ENCODE measurements at places on chromosomes 13 and 19.

DNA sequence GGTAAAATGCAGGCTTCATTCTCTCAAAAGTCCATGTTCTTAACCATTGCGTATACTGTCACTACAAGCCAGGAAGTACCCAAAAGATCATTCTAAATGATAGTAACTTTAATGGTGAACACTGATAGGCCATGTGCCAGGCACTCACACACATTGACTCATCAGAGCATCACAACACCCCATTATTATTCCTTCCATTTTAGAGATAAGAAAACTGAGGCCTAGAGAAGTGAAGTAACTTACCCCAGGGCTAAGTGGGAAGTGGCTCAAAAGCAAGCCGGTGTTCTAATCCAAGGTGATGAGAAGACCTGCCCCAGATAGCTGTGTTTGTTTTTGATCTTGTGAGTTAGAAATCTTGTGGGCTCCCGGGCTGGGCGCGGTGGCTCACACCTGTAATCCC is 1.4 kb upstream of the PHLDB3 start:
- H3K27me3 ChIP-seq, result no peaks in the 10 kb centered on the region
- H3K36me3 ChIP-seq, result peaks cover 33% of the 10 kb centered on the region
- peaks cover 20% of the 10 kb centered on the region for H3K4me1 ChIP-seq

DNA sequence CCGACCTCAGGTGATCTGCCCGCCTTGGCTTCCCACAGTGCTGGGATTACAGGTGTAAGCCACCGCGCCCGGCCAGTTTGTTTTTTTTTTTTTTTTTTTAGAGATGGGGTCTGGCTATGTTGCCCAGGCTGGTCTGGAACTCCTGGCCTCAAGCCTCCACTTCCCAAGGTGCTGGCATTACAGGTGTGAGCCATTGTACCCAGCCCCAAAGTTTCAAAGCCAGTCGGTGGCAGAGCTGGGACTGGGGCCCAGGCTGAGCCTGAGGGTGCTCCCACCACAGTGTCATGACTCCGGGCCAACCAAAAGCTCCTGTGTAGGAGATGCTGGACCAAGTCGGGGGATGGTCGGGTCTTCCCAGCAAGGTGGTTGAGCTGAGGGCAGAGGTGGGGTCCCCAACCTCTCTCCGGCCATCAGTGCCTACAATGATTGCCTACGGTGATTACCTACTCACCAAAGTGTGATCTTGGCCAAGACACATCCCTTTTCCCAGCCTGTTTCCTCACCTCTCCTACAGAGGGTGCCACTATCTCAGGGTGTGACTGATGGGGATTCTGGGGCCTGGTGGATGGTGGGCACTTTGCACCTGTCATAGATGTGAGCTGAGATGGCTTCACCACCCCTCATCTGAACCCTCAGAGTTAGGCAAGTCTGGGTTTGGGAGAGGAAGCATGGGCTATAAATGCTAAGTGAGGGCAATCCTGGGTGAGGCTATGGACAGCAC is 5.9 kb upstream of the SAMD1 start:
- peaks cover 42% of the 10 kb centered on the region for H3K36me3 ChIP-seq
- H3K27ac ChIP-seq, result no peak overlapping the region
- DNase-seq, result no peak
- H3K27me3 ChIP-seq, result no peaks in the 10 kb centered on the region
- peaks cover 7% of the 10 kb centered on the region for H3K4me1 ChIP-seq
- no peak overlapping the region for H3K4me3 ChIP-seq

- H3K27me3 ChIP-seq, result no peaks in the 10 kb centered on the region
- no peak overlapping the region for H3K27ac ChIP-seq
- no peaks in the 10 kb centered on the region for H3K36me3 ChIP-seq
- no peak for DNase-seq
- H3K4me3 ChIP-seq, result no peak overlapping the region
These were observed 80.3 kb upstream of the KLHL1 start for GRCh38 chr13:70188567-70188966.

- no peaks in the 10 kb centered on the region for H3K36me3 ChIP-seq
- DNase-seq, result no peak
- H3K4me1 ChIP-seq, result no peaks in the 10 kb centered on the region
- no peak overlapping the region for H3K27ac ChIP-seq
These were observed 168.2 kb downstream of the TEX29 start for GRCh38 chr13:111488486-111489132.

DNA sequence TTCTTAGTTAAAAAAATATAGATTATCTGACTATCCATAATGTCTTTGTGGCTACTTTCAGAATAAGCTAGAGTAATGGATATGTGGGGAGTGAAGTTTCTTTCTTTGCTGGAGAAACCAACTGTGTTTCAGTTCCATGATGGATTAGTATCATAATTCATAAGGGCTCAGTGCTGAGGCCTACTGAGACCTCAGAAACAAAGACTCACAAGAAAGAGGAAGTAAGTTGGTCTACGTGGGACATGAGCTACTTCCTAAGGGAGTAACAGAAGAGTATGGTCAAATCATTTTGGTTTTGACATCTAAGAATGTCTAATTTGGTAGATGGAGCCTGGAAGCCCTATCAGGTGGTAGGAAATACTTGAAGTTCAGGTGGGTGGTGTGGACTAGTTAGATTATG is 99.0 kb upstream of the HTR2A start:
- H3K4me1 ChIP-seq, result no peaks in the 10 kb centered on the region
- H3K4me3 ChIP-seq, result no peak overlapping the region
- DNase-seq, result no peak
- H3K27me3 ChIP-seq, result no peaks in the 10 kb centered on the region
- no peaks in the 10 kb centered on the region for H3K36me3 ChIP-seq
- H3K27ac ChIP-seq, result no peak overlapping the region

GRCh38 chr13:98731925-98732324 is 20.5 kb downstream of the SLC15A1 start:
- H3K4me1 ChIP-seq, result no peaks in the 10 kb centered on the region
- no peak overlapping the region for H3K4me3 ChIP-seq
- no peak for DNase-seq
- no peaks in the 10 kb centered on the region for H3K27me3 ChIP-seq
- no peaks in the 10 kb centered on the region for H3K36me3 ChIP-seq
- H3K27ac ChIP-seq, result no peak overlapping the region

DNA sequence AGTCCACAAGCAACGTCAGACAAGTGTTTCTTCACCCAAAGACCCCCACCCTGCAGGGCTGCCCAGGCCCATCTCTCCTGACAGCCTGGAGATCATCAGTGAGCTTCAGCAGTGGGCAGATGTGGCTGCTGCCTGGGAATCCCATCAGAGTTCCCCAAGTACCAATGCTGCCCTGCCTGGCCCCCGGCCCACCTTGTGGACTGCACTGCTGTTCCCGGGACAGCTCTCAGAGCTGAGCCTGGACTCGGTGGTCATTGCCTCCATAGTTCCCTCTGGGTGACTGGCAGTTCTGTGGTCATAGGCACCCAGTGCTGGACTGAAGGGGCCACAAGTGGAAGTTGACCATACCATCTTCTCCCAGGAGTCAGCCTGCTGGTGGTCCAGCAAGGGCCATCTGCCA is 24.5 kb upstream of the ZNF492 start:
- DNase-seq, result no peak
- no peak overlapping the region for H3K27ac ChIP-seq
- no peaks in the 10 kb centered on the region for H3K4me1 ChIP-seq
- H3K4me3 ChIP-seq, result no peak overlapping the region

DNA sequence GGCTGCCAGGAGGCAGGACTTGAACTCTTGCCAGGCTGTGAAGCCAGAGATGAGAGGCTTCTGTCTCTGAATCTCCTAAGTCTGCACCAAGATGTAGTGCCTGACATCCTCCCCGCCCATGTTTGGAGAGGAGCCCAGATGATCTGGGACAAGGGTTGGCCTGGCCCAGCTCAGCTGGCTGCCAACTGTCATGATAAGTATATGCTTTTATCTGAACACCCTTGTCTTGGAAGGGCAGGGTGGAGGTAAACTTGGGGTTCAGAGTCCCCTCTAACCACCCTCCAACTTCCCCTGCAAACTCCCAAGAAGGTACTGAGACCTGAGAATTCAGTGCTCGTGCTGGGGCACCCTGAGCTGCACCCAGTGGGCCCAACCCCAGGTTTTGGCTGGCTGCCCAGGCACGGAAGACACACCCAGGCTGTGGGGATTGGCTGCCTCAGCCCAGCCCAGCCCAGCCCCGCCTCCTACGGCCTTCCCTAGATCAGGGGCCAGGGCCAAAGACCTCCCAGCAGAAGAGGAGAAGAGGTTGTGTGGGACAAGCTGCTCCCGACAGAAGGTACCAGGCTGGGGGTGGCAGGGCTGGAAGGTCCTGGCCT is at the start of gene CYP4F12:
TSS of gene CYP4F12 (plus strand) at position 508 of the 596 bp plus-strand sequence. CDS start 443 bp downstream, outside the sequence.
- DNase-seq, result peak; percentile 80
- no peak within 1 kb of the TSS for H3K27ac ChIP-seq
- H3K4me1 ChIP-seq, result peaks cover 8% of the 10 kb centered on the region
- H3K27me3 ChIP-seq, result no peaks in the 10 kb centered on the region

DNA sequence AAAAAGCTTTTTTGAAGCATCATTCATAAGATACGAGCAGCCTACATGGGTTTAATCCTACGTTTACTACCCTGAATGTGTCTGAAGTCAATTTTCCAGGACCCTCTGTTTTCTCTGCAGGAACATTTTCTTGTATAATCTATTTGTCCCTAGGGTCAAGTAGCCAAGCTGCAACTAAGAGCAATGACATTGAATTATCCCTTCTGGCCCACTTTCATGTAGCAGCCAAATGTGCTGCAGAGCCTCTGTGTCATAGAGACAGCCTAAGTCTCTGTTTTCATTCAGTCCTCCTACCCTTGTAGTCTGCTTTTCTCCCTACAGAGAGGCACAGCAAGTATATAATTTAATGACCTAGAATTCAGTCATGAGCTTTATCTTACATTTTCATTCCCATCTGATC is 82.1 kb downstream of the ZAR1L start:
- H3K27me3 ChIP-seq, result no peaks in the 10 kb centered on the region
- no peaks in the 10 kb centered on the region for H3K4me1 ChIP-seq
- H3K36me3 ChIP-seq, result peaks cover 67% of the 10 kb centered on the region
- no peak overlapping the region for H3K4me3 ChIP-seq
- no peak for DNase-seq
- H3K27ac ChIP-seq, result no peak overlapping the region

DNA sequence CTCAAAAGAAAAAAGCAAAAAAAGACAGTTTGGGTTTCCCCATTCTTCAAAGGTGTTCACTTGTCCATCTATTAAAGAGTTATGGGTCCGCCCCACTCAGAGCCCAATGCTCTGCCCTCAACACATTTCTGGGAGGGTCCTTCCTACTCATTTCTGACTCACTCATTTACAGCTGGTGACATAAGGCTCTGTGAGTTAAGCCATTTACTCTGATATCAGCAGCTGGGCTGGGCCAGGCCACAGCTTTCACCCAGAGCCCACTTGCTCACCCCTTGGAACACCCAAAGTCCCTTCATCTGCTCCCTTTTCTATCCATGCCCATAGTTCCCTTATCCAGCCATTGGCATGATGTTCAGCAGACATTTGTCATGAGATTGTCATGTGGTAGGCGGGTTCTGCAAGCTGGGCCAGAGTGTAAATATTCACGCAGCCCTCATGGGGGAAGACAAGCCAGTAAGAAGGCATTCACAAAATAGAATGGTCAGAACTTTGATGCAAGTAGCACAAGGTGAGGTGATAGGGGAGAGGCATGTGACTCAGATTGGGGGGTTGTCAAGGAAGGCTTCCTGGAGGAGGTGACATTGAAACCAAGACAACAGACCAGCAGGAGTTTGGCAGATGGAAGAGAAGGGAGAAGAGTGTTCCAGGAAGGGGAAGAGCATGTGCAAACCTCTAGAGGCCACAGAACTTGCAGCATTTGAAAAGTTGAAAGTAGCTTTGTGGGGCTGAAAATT is 5.9 kb downstream of the MAST1 start:
- no peak overlapping the region for H3K4me3 ChIP-seq
- no peak overlapping the region for H3K27ac ChIP-seq
- H3K4me1 ChIP-seq, result peaks cover 8% of the 10 kb centered on the region
- no peaks in the 10 kb centered on the region for H3K36me3 ChIP-seq

DNA sequence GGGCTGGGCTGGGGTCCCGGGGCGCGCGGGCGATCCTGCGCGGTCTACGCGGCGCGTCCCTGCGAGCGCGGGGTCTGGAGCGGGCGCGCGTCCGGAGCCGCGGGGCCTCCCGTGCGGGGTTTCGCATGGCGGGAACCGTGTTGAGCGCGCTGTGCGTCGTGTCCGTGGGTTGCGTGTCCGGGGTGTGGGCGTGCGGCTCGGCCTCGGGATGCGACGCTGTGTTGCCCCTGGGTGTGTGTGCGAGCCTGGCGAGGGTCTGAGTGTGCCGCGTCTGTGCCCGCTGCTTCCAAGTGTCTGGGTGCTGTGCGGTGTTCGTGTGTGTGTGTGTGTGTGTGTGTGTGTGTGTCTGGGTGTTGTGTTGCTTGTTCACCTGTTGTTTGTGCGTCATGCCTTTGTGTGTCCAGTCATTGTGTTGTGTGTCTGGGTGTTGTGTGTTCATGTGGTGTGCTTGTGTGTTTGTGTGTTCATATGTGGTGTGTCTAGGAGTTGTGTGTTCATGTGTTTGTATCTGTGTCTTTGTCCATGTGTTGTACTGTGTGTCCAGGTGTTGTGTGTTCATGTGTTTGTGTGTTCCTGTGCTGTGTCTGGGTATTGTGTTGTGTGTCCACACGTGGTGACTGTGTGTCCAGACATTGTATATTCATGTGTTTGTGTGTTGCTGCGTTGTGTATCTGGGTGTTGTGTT is 552 bp downstream of the PLK5 start:
- no peak overlapping the region for H3K4me3 ChIP-seq
- H3K36me3 ChIP-seq, result no peaks in the 10 kb centered on the region
- no peaks in the 10 kb centered on the region for H3K27me3 ChIP-seq
- no peak overlapping the region for H3K27ac ChIP-seq

DNA sequence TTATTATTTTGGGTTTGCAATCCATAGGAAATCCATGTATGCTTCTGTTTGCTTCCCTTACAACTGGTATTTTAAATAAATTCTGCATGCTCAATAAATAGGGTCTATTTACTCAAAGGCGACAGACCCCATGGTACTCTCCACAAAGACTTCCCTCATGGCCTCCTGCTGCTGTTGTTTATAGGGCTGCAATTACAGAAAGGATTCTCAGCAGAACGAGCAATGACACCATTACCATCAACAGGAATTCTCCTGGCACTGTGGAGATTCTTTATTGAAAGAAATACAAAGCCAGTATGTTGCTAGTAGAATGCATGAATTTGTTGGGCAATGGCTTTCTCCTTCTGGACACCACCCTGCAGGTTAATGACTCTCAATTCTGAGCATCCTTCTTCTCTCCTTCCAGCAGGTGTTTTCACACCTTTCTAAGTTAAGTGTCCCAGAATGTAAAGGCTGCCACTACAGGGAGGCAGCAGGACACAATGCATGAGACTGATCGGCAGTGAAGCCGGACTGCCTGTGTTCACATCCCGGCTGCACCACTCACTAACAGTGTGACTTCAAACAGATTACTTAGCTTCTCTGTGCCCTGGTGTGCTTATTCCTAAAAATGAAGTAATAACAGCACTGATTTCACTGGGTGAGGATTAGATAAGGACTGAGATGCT is 360.2 kb downstream of the DNAJC15 start:
- H3K27ac ChIP-seq, result no peak overlapping the region
- no peak for DNase-seq
- no peaks in the 10 kb centered on the region for H3K36me3 ChIP-seq
- no peak overlapping the region for H3K4me3 ChIP-seq
- H3K4me1 ChIP-seq, result no peaks in the 10 kb centered on the region
- H3K27me3 ChIP-seq, result no peaks in the 10 kb centered on the region

DNA sequence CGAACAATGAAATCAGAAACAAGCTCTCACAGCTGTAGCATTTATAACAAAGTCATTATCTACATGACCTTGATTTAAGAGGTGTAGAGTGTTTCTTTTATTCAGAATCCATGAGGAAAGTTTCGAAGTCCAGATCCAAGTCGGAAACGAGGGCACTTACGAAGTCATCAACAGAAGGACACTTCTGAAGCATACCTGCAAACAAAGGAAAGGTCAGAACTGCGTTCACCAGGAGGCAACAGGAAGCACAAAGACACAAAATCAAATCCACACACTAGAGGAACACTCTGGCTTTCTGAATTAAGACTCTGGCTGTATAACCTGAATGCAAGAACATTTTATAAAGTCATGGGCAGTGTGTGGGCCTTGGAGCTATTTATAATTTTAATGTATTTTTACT is 158.9 kb downstream of the MIPEP start:
- H3K4me3 ChIP-seq, result no peak overlapping the region
- no peak overlapping the region for H3K27ac ChIP-seq
- no peaks in the 10 kb centered on the region for H3K27me3 ChIP-seq

Data from tibial artery (tissue), 4 donors.